ENCODE measurements at places on chromosomes 6 and 20. TPM values are rescaled to one million over a fixed set of nuclear protein-coding genes. Genes with fewer than 3 reads are reported as not detected.

IBTK gene
- total RNA-seq, result 25.1 TPM

SAPCD1 gene
- 6.5 TPM for total RNA-seq

DNA sequence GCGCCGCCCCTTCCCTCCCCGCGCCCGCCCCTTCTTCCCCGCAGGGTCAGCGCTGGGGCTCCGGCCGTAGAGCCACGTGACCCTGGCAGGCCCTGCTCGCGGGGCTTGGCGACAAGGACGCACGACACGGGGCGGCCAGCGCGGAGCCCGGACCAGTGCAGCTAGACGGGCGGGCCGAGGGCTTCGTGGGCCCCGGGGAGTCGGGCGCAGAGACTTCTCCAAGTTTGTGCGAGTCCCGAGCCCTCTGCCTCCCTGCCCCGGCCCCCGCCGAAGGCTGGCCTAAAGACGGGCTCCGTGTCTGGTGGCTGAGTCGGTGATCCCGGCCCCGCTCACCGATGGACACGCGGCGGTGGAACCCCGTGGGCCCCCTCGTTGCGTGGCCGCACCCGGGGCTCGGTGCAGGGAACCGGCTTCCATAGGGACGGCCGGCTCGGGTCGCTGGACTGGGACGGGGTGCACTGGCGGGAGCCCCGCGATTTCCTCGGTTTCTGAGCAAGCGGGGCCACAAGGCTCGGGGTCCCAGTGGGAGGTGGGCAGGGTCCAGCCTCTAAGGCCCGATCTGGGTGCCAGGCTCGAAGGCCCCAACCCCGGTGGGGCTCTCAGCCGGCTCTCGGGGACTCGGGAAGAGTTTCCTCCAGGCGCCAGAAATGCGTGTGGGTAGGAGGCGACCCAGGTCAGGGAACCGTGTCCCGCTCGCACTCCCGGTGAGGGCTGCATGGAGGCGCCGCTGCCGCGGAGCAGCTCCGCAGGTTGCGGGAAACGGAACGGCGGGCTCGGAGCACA, 452 bp upstream of the GATA5 start:
- H3K4me1 ChIP-seq, result peaks cover 19% of the 10 kb centered on the region
- H3K36me3 ChIP-seq, result no peaks in the 10 kb centered on the region
- H3K27ac ChIP-seq, result no peak overlapping the region
- H3K4me3 ChIP-seq, result no peak overlapping the region

LST1 gene
- 19.8 TPM for total RNA-seq

IYD gene
- total RNA-seq, result not detected

MUCL3 gene
- total RNA-seq, result not detected

ULBP2 gene
- not detected for total RNA-seq

- no peaks in the 10 kb centered on the region for H3K27me3 ChIP-seq
- H3K4me1 ChIP-seq, result peaks cover 17% of the 10 kb centered on the region
- no peak overlapping the region for H3K4me3 ChIP-seq
- peaks cover 20% of the 10 kb centered on the region for H3K36me3 ChIP-seq
- no peak for DNase-seq
Observed at GRCh38 chr6:159682295-159682694, 10.7 kb downstream of the SOD2 start.

HLA-DRA gene
- 108 TPM for total RNA-seq

- no peak overlapping the region for H3K27ac ChIP-seq
- H3K4me3 ChIP-seq, result no peak overlapping the region
- H3K36me3 ChIP-seq, result no peaks in the 10 kb centered on the region
- no peaks in the 10 kb centered on the region for H3K27me3 ChIP-seq
Observed at GRCh38 chr6:165117121-165117520, 192.3 kb downstream of the C6orf118 start.

PGC gene
- total RNA-seq, result not detected

GRCh38 chr20:16692009-16692408, 37.8 kb upstream of the SNRPB2 start:
- peaks cover 6% of the 10 kb centered on the region for H3K4me1 ChIP-seq
- no peak overlapping the region for H3K4me3 ChIP-seq
- no peak for DNase-seq
- H3K36me3 ChIP-seq, result no peaks in the 10 kb centered on the region
- no peaks in the 10 kb centered on the region for H3K27me3 ChIP-seq

Data from sigmoid colon (tissue), 7 donors.